ENCODE measurements at places on chromosomes 3 and 15.

DNA sequence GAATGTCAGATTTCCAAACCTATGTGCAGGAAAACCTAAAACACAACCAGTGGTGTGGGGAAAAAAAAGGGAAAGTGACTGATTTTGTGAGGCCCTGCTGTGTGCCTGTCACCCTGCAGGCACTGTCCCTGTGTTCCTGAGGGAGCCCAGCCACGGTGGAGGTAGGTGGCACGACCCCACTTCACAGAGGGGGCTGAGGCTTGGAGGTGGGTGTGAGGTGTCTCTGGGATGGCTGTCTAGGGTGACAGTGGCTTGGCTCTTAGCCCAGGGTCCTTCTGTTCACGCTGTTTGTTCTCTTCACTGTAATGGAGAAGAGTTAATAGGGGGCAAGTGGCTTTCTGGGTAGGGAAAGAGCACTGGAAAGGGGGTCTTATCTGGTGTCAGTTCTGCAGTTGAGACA is 22.6 kb downstream of the RASGRF1 start:
- DNase-seq, result no peak

GRCh38 chr3:48897460-48898376 is 964 bp downstream of the SLC25A20 start:
- no peak for DNase-seq

DNA sequence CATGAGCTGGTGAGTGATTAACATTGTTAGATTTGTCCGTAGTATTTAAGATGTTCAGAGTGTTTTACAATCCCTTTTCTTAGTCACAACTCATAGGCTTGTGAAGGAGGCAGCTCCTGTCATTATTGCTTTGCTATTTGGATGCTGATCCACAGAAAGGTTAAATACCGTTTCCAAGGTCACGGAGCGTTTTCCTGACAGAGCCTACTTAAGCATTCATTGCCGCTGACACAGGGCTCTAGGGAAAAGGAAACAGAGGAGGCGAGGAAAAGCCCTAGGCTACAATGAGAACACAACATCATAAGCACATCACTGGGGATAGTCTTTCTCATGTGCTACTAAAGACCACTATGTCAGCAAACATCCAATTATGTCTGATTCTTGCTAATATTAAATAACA is 38.5 kb upstream of the CPB1 start:
- DNase-seq, result no peak

DNA sequence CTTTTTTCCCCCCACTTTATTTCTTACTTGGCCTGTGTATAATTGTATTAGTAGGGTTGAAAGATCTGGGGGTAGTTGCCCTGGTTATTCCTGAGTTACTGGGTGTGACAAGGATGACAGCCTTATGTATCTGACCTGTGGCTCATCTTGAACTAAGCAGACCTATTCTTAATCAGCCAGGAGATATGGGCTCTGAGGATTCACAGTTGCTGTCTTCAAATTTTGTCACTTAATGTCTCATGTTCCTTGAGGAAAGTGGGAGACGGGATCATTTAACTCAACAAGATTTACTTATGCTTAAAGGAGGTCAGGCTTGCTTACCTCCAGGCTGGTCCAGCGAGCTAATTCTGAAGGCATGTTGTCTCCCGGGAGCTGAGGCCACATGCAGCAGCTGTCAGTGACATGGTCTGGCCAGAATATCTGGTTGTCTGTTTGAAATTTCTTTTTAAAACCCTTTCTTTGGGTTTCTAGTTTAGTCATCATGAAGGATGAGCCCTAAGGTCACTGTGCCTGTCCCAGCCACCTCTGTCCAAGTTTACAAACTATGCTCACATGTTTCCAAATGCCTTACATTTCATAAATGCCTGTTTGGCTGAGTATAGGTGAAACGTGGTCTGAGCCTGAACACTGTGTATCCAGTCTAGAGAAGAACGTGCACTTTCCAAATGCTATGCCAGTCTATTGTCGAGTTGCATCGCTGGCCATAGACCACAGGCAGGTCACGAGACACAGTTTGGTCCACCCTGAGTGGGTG is 26.8 kb downstream of the LRTM1 start:
- no peak for DNase-seq

DNA sequence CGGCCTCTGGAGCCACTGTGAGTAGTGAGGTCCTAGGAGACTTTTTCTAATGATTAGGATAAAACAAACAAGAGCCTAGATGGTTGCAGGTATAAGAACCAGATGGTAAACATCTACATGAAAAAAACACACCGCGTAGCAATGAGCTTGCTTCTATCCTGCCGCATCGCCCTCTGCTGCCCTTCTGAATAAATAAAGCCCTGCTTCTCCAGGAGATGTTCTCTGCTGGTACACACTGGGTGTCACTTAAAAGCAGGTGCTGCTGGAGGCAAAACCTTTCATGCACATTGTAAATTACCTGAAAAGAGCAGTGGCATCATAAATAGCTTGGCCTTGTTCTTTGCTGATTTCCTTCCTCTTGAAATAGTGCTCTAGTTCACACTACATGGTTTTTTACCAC is 164.4 kb upstream of the TOPAZ1 start:
- DNase-seq, result no peak

- no peak for DNase-seq
Observed at GRCh38 chr15:98000249-98001203, 40.0 kb downstream of the ARRDC4 start.

GRCh38 chr3:195591220-195591619 is 7.5 kb upstream of the APOD start:
- DNase-seq, result no peak

GRCh38 chr15:68518785-68519430 is 59.9 kb upstream of the CORO2B start:
- no peak for DNase-seq

DNA sequence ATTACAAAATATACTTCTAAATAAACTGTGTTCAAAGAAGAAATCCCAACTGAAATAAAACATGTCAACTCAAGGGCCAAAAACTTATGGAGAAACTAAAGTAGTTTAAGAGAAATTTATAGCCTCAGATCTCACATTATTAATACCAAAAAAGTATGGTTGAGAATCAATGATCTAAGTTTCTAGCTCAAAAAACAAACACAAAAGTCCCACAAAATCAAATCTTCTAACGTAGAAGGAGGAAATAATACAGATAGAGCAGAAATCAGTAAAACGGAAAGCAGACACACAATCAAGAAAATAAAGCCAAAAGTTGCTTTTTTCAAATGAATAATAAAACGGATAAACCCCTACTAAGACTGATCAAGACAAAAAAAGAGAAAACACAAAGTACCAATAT is 2.9 kb downstream of the SUSD5 start:
- no peak for DNase-seq

GRCh38 chr15:69804786-69805185 is 292.9 kb downstream of the TLE3 start:
- DNase-seq, result no peak

GRCh38 chr3:23595851-23596250 is 209.9 kb upstream of the UBE2E1 start:
- DNase-seq, result no peak

- DNase-seq, result no peak
Observed at GRCh38 chr3:170301405-170301804, 56.1 kb upstream of the SKIL start.

- DNase-seq, result no peak
Observed at GRCh38 chr3:126025116-126025729, 56.2 kb downstream of the ROPN1B start.

DNA sequence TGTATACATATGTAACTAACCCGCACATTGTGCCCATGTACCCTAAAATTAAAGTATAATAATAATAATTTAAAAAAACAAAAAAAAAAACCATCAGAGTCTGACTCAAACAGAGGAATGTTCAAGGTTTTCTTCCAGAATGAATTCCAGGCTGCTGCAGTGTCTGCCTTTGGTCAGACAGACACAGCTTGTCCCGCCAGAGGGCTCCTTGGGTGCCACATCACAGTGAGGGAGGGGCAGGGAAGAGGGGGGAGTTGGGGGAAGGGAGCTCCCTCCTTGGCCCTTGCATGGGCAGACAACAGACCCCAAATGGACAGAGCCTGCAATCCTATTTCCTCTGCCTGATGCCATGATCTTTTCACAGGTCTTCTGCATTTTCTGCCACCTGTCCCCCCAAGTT is 36.5 kb downstream of the ITGB5 start:
- DNase-seq, result no peak

GRCh38 chr3:50516440-50516871 is 13.0 kb upstream of the CACNA2D2 start:
- DNase-seq, result peak; percentile 83

DNA sequence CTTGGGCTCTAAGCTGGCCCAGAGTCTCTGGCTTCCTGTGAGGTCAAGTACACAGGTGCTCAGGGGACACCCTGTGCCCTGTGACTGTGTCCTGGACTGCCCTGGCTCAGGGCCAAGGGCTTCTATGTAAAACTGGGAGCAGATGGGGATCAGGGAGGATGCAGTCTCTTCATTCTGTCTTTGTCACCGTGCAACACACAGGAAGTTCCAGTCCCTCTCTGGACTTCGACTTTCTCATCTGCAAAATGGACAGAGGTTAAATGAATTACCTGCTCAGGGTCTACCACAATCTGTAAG is 61.9 kb upstream of the TLE3 start:
- no peak for DNase-seq

DNA sequence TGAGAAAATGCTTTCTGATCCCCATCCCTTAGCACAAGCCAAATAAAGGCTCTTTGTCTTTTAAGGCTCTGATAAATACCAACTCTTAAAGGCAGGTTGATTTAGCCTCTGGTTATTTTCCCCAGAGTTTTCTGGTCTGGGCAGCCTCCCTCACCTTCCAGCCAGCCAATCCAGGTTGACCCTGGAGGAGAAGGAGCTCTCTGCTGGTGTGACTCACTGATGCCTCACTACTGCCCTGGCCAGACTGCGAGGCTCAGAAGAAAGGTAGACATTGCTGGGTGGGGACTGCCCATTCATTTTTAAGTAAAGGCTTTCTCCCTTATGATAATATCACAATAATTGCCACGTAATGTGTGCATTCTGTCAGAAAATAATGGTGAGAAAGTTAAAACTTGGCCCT is 37.1 kb downstream of the SLCO3A1 start:
- DNase-seq, result no peak

DNA sequence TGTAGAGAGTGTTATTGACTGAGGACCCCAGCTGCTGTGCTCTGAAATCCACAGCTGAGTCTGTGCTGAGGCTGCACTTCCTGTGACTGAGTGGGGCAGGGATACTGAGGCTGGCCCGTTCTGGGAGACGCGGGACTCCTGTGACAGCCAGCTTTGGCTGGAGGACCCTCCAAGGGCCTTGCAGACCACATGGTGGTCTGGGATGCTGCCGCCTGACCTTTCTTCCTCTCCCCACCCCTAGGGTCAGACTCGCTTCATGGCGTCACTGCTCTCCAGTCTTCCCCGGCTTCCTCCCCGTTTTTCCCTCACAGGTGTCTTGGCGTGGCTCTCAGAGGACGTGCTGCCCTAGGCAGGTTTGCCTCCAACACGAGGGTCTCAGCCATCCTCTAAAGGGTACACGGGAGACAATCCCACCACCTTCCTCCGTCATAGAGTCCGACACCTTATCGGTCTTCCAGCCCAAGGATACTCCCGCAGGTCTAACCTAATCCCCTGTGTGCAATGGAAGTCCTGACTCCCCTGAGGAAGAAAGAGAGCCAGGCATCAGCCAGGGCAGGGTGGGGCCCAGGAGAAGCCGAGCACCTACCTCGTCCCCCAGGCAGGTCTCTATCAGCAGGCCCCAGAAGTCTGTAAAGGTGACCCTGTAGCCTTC is 19.9 kb upstream of the EHD4 start:
- no peak for DNase-seq

DNA sequence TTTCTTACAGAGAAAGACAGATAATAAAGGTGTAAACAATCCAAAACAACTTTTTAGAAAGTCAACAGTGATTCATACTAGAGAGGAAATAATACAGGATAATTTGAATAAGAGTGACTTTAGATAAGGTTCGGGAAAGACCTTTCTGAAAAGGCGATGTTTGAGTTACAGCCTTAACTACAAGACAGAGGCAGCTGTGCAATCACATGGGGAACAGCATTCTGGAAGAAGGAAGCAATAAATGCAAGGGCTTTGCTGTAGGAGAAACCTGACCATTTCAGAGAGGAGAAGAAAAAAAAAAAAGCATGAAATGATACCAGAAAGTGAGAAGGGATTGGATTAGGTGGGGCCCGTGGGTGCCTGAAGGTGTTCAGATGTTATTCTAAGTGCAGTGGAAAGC is 200.6 kb upstream of the ATP11B start:
- DNase-seq, result no peak

DNA sequence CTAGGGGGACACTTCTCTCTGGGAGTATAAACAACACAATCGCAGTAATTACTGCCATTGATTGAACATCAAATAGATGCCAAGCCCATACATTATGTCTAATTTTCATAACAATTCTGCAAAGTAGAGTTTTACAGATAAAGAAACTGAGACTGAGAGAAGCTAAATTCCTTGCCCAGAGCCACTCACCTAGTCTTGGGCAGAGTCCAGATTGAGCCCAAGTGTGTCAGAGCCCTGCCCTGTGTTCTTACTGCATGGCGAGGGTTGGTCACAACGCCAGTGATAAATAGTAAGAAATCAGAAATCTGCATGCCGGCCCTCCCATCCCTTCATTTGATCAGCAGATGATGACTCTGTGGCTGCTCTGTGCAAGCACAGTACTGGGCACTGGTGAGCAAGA is 106.3 kb downstream of the C3orf70 start:
- DNase-seq, result no peak

DNA sequence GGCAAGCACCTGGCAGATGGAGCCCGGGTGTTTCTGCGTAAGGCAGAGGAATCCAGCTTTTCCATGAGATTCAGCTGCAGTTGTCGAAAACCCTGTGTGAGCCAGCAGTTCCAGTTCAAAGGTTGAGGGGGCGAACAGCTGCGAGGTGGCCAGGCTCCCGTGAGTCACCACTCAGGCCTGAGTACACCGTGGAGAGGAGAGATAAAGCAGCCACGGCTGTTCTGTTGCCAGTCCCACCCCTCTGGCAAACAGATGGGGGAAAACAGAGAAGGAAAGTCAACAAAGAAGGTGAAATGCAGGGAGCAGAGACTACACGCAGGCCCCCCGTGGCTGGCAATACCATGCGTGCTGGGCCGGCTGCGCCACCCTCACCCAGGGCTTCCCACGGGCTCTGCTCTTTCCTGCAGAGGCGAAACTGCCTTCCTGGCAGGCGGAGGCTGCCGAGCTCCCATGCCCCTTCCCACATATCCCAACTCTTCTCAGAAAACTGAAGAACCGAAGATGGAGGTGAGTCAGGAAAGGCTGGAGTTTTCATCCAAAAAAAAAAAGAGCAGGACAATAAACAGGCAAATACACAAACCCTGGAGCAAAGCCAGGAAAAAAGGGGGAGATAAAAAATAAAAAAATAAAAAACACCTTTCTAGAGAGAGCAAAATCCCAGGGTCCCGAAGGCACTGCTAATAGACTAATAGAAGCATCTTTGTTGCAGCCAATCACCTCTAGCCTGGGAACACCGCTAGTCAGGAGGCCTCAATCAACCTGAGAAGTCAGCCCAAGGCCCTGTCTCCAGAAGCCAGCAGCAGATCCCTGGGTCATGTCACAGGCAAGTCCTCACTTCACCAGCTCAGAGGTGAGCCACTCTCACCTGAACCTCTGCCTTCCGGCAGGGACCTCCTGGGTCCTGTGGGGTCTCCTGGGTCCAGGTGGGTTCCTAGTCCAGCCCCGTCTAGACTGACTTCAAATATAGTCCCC is 37.7 kb downstream of the FAM174B start:
- peak; percentile 86 for DNase-seq

GRCh38 chr3:127587876-127588275 is 2.7 kb downstream of the TPRA1 start:
- DNase-seq, result no peak

GRCh38 chr3:29099775-29100174 is 181.1 kb upstream of the RBMS3 start:
- no peak for DNase-seq
